ENCODE measurements at places on chromosomes 7 and 10. TPM values are rescaled to one million over a fixed set of nuclear protein-coding genes. Genes with fewer than 3 reads are reported as not detected.

The GPR158 gene
- not detected for polyA plus RNA-seq

The TMEM229A gene
- polyA plus RNA-seq, result not detected

The CYP2C19 gene
- polyA plus RNA-seq, result not detected

The OR6V1 gene
- polyA plus RNA-seq, result not detected

The CAV1 gene
- 8.0 TPM for polyA plus RNA-seq

The CFTR gene
- polyA plus RNA-seq, result not detected

The ZWINT gene
- polyA plus RNA-seq, result 0.57 TPM

The DGKI gene
- not detected for polyA plus RNA-seq

The MBL2 gene
- polyA plus RNA-seq, result not detected

The ZNF467 gene
- polyA plus RNA-seq, result not detected

The IFIT5 gene
- polyA plus RNA-seq, result 21.9 TPM

The ZRANB1 gene
- polyA plus RNA-seq, result 15.0 TPM

The DPYSL4 gene
- not detected for polyA plus RNA-seq

The ARHGAP22 gene
- polyA plus RNA-seq, result 4.7 TPM

The TAS2R3 gene
- polyA plus RNA-seq, result not detected

The PNLIPRP3 gene
- not detected for polyA plus RNA-seq

The ACTR3C gene
- 7.6 TPM for polyA plus RNA-seq

The CALHM3 gene
- polyA plus RNA-seq, result not detected

The MPP7 gene
- 4.5 TPM for polyA plus RNA-seq
